GM23338 (cell line): ENCODE measurements at places on chromosomes 16 and 17. TPM values are rescaled to one million over a fixed set of nuclear protein-coding genes. Genes with fewer than 3 reads are reported as not detected.

DNA sequence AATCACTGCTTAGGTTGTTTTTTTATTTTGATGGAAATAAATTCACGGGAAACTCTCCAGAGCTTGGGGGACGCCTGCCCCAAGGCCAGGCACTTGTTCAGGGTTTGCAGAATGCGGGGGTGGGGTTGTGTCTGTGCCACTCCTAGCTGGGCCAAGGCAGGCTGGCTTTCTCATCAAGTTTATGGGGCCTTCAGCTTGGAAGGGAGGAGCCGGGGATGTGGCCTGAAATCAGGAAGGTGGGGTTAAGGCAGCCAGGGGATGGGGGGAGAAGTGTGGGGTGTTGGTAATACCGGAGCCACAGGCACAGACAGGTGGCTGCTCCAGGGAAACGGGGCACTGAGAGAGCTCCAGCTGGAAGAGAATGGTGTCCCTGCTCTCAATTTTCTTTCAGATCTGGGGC lies 1.7 kb upstream of the CHAD start:
- no peak for DNase-seq

GRCh38 chr17:61551255-61551742 lies 39.7 kb downstream of the NACA2 start:
- peak; percentile 61 for DNase-seq

DNA sequence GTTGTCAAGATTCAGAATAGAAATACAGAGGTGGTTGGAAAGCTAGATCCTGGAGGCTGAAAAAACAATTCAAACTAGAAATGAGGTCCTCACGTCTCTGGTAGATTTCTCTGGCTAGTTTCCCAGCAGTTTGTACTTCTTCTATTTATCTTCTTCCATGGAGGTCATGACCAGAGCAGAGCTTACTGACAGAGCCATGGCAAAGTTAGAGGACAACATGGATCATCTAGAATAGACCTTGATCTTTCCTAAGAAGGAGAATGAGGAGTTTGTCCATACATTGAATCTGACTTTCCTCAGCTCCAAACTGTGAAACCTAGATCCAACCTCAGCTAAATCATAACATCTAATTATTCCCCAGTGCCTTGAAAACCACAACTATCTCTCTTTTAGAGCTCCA lies 900.8 kb upstream of the GOT2 start:
- no peak for DNase-seq

- peak; percentile 29 for DNase-seq
Observed at GRCh38 chr16:58022601-58023371, 2.8 kb upstream of the MMP15 start.

- DNase-seq, result no peak
Observed at GRCh38 chr16:47134550-47134949, 9.2 kb downstream of the NETO2 start.

GRCh38 chr17:1087381-1088241 lies 90.7 kb downstream of the TIMM22 start:
- peak; percentile 87 for DNase-seq

- peak; percentile 80 for DNase-seq
Observed at GRCh38 chr16:69106491-69107315, 1.2 kb downstream of the HAS3 start.

TEX14 gene
- total RNA-seq, result 0.78 and 0.80 TPM in 2 replicates

ATP2A1 gene
- 0.08 and 0.73 TPM in 2 replicates for total RNA-seq

- DNase-seq, result no peak
Observed at GRCh38 chr17:65629234-65629690, 67.8 kb upstream of the AXIN2 start.

CACNA1H gene
- total RNA-seq, result 34.5 and 43.3 TPM in 2 replicates

RPL19 gene
- 1,594 and 1,843 TPM in 2 replicates for total RNA-seq

GRCh38 chr17:3848229-3848835 lies 2.3 kb upstream of the NCBP3 start:
- DNase-seq, result no peak

- no peak for DNase-seq
Observed at GRCh38 chr16:49593424-49594040, 219.9 kb downstream of the C16orf78 start.

DNA sequence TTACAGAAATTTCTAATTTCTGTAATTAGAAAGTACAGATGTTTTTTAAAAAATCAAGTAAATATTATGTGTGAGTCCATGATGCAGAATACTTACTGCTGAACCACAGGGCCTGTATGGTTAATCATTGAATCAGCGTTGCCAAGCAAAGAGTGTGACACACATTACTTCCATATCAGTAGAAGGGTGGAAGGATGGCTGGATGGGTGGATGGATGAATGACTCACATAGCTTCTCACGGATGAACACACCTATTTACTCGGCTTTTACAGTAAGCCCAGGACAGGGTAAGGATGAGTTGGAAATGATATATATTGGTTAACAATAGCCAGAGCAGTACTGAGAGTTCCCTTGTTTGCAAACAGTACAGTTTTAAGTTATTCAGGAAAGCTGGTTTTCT lies 495.9 kb upstream of the RBFOX1 start:
- no peak for DNase-seq

DNA sequence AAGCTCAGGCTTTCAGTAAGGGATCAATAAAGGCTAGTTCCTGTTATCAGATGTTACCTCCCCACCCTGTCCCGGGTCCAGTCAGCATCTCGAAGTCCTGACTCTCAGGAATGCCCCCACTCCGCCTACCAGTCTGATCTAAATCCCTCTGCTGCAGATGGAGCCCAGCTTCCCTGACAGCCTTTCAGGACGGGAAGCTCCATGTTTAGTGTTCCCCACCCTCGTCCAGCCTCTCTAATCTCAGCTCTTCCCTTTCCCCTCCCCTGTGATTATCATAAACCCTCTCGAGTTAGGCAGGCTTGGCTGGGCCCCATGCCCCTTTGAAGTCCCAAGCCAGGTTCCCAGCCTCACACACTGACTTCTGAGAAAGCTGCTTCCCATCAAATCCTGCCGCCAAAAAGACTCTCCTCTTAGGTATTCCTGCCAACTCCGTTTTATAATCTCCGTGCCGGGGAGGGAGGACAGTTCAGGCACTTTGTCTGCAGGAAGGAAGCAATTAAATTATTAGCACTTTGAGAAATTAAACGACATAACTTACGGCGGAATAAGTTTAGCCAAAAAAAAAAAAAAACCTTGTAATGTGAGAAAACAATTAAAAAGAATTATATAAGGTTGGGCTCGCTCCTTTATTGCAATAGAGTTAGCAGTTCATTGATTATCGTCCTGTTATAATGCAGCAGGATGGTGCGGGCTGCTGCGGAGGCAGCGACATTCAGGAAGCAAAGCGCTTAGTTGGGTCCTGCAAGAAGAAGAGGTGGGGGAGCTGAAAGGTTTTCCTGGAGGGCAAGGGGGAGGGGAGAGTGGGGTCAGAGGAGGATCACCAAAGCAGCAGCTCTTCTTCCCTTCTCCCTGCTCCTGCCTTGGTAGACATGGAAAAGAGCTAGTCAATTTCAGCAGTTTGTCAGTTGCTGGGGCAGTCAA lies 16.8 kb upstream of the ETV4 start:
- DNase-seq, result peak; percentile 58
